Stimulated activated CD4-positive, alpha-beta T cell treated with anti-CD3 and anti-CD28 coated beads, TNF-alpha, amount 100 ng/mL, for 4 hours (primary cell): ENCODE measurements at places on chromosomes 12 and 14.

- DNase-seq, result no peak
These were observed 10.1 kb upstream of the TBPL2 start for GRCh38 chr14:55450539-55450938.

DNA sequence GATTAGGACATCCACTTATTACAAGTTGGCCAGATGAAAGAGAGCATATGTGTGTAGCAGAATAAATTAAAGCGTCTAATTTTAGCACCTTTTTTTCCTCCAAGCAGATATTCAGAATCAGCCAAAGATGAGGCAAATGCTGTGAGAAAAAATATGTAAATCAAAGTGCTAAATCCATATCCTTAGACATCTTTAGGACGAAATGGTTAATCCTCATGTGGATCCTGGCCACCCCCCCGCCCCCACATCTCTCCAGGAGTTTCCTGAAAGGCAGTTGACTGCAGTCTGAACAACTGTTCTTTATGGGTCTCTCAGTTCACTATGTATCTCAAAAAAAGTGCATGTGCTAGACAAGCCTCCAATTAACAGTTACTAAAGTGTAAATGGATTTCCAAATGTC, 1768.1 kb upstream of the SEL1L start:
- DNase-seq, result no peak

DNA sequence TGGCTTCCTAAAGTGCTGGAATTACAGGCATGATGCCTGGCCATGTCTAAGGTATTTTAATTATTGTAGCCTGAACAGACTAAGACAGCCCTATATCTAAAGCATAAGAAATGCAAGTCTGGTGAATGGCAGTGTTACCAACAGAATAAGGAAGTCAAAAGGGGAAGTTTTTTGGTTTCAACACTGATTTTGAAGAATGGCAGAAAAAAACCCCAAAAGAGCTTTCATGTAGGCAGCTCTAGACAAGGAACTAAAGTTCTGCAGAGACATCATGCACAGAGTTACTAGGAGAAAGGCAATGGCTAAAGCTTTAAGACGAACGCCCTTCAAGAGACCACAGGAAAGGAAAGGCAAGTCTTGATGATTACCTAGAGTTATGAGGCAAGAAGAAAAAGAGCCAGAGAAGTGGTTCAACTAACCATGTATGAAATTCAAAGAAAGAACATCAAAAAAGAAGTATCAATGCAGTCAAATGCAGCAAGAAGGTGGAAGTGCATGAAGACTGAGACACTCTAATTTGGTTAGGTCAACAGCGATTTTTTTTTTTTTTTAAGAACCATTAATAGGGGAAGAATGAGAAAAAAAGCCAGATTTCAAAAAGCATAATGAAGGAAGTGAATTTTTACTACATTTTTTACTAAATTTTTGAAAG, 50.8 kb downstream of the RPS6KA5 start:
- no peak for DNase-seq

DNA sequence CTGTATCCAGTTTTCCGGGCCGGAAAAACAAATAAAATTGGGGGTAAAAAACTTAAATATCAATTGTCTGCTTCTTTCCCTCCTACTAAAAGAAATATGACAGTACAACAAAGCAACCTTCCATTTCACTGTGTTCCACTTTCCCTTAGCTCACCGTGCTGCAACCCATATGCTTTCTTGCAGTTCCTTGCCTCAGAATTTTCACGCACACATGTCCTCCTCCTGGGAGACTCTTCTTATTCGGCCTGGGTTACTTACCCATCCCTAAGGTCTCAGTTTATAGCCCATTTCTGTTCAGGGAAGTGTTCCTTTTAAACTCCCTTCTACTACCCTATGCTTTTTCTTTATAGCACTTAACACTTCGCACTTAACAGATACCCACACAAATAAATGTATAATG, 4.5 kb upstream of the MAGOHB start:
- no peak for DNase-seq

DNA sequence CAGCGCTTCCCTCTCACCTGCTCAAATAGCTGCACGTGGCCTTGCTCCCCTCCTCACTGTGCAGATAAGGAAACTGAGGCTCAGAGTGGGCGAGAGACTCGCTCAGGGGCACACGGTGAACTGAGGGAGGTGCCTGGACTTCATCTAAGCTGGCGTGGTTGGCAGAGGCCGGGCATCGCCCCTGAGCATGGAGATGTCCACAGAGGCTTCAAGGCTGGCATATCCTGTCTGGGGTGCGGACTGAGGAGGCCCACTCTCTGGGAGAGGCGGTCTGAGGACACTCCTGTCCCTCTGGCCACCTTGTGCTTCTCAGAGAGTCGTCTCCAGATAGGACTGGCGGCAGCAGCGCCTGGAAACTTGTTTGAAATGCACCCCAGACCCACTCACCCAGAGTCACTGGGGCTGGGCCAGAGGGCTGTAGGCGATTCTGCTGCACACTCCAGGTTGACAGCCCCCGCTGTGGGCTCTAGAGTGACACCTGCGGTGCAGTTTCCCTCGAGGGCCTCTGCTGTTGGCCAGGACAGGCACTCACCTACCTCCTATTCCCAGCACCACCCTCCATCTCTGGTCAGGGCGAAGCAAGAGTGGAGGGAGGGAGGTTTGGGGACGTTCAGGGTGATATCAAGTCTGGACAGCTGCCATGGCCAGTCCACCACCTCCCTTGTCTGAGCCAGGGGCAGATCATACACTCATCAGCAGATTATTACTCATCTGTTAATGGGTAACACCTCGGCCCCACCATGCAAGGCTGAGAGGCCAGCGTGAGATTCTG, 11.2 kb upstream of the LBHD2 start:
- DNase-seq, result no peak

DNA sequence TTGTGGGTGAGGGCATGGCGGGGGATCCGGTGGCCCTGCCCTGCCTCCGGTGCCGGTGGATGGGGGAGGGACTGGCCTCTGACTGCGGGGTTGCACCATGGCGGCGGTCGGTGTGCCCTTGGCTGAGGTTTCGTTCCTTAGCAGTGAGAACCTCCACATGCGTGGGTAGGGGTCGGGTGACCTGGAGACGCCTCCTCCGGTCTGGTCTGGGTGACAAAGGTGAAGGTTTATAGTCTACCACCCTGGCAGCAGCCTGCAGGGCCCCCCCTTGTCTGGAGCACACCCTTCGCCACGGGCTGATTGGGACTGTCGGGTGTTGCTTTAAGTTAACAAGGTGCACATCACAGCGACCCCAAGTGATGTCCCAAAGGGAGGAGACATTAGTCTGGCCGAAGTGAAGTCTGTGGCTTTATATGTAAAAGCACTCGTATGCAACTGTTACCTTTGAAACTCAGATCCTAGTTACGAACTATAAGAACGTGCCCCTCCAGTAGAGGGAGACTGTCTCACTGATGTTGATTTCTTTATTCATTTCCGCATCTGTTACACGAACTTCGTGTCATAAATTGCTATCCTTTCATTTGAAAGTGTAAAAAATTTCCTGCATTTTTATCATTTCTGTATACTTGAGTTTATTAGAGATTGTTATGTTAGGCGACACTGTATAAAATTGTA, 74.4 kb downstream of the WDR20 start:
- DNase-seq, result no peak

DNA sequence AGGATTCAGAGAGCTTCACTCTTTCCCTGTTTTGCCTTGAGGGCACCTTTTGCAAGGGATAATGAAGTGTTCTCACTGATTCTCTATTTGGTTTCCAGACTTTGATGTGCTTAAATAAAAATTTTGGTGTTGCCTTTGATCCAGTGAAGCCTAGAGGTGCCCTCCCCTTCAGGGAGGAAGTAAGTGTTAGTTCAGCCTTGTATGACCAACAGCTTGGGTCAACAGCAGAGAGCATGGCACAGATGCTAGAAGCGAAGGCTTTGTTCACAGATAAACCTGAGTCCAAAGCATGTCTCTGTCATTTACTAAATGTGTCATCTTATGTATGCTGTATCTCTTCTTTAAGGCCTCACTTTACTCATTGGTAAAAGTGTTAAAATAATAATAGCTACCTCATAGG, 52.8 kb upstream of the STXBP6 start:
- no peak for DNase-seq

GRCh38 chr14:91501951-91502930, 7.9 kb downstream of the PPP4R3A start:
- DNase-seq, result no peak

- no peak for DNase-seq
These were observed 508.6 kb downstream of the FLRT2 start for GRCh38 chr14:86038387-86039042.

DNA sequence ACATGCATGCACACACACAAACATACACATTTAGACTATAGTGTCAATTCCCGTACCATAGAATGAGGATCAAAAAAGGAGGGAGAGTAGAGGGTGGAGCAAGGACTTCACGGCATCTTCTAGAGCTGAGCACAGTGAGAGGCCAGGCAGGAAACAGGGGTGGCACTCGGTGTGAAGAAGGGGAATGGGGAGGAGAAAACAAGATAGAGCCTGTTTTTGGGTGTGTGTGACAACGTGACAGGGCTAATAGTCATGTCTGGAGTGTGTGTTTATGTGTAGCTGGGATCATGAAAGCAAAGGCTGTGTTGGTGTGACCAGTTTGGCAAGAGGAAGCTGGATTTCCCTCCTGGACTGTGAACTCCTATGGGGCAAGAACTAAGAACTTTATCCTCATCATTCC, 9.9 kb upstream of the ACVR1B start:
- DNase-seq, result no peak

DNA sequence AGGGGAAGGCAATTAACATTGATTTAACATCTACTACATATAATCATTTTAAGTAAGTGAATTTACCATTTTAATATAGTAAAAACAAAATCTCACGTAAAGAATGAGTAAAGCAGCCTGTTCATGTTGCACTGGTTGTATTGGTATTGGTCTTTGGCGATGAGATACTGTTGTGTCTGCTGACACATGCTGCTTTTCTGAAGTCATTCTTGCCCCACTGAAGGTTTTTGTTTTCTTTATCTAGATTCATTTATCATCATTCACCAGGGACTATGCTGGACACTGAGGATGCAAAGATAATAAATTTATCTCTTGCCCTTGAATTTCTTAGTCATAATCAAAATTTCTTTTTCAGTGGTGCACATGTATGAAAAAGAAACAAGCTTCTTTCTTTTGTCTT, 246.2 kb upstream of the NPAS3 start:
- no peak for DNase-seq

DNA sequence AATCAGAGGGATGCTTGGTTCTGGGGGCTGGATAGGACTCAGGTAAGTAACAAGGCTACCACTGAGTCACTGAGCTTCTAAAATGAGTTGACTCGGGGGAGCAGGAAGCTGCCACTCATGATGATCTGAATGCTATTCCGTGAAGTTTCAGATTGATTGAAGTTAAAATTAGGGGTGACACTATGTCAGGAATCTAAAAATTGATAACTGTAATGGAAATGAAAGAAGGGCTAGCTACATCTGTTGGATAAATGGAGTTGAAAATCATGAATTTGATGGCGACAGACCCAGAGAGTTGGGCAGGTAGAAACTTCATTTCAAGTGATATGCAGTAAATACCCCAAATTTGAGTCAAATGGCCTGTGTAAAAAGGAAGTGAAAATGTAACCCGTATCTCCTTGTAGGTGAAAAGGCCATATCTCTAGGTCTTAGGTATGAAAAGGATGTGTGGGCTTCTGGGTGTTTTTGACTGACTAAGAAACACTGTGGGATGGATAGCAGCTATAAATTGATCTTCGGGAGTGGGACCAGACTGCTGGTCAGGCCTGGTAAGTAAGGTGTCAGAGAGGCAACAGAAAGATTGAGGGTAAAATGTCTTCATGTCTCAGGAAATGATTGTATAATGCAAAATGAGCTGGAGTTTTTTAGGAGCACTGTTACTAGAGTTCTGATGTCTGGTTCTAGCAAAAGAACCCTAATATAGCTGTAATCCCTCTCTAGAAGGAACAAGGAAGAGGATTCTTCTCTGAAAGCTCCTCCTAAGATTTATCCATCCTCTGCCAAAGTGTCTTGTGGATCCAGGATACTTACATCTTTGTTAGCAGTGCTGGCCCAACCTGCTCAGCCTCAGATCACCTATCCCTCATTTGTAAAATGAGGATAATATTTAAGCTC, 57.3 kb downstream of the DAD1 start:
- DNase-seq, result no peak

DNA sequence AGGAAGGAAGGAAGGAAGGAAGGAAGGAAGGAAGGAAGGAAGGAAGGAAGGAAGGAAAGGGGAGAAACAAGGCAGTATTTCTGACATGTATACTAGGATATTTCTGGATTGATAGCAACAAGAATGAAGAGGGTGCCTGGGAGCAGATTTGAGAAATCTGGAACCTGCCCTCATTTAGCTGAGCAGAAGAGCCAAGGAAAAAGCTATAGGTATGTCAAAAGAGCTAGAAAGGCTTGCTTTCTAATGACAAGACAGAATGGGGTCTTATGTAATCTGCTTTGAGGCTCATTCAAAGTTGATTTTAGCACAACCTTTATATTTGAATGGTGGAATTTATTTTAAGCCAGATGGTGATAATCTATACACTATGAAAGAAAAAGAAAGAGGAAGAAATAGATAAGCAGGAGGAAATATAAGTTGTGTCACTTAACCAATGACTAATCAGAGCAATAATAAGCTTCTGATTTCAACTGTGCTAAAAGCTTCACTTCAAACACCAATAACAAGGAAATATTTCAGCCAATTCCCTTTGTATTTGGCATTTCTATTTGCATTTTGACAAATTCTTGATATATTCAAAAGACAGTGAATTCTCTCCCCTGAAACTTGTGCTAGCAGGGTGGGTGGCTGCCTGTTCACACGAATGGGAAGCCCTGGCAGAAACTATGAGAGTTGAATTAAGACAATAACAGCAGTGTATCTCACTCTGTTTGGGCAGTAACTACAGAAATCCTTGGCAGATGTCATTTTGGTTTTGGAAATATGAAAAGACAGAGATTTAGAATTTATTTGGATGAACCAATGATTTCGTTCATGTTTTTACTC, 76.3 kb upstream of the FLRT2 start:
- no peak for DNase-seq

- DNase-seq, result no peak
These were observed 1044.3 kb downstream of the FLRT2 start for GRCh38 chr14:86574051-86574777.

DNA sequence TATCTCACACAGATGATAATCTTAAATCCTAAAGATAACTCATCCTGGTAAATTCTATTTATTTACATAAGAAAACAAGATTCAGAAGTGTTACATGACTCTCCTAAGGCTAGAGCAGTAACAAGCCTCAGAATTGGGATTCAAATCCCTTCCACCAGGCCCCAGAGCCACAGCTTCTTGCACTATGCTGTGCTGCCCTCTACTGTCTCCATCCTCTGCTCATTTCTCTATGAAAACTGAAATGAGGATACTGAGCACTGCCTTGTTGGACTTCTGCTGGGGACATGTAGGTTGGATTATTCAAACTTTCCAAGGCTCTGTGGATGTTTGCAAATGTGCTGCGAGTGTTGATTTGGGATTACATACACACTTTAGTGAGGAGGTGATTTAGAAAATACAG, 23.5 kb upstream of the C12orf50 start:
- no peak for DNase-seq

- DNase-seq, result no peak
These were observed 34.6 kb downstream of the RERG start for GRCh38 chr12:15186597-15186996.

DNA sequence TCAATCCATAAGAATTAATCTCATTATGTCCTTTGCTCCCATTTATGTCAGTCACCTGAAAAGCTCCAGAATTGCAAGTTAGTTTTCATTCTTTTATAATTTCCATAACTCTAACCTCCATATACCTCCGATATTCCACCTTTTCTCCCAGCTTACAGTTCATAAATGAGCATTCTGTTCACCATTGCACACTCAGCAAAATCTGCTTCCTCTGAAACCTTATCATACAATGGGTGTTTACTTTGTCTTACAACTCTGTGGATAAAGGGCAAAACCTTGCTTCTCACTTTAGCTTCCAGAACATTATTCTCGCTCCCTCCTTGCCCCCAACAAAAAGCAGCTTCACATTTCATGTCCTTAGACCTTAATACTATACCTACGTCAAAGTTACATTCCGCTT, 19.3 kb upstream of the SLCO1B1 start:
- DNase-seq, result no peak
